ENCODE measurements at places on chromosomes 7 and 10.

DNA sequence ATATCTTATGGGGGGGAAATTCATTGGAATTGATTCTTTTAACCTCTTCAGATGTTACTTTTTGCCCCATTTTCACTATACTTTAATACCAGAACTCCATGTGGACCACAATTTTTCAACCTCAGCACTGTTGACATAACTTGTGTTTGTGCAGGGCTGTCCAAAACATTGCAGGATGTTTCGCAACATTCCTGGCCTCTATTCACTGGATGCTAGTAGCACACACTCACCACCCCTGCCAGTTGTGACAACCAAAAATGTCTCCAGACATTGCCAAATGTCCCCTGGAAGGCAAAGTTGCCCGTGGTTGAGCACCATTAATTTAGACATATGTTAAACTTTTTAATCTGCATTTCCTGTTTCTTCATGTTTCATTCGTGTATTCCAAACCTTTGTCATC, 234.7 kb downstream of the GFRA1 start:
- no peak for DNase-seq

DNA sequence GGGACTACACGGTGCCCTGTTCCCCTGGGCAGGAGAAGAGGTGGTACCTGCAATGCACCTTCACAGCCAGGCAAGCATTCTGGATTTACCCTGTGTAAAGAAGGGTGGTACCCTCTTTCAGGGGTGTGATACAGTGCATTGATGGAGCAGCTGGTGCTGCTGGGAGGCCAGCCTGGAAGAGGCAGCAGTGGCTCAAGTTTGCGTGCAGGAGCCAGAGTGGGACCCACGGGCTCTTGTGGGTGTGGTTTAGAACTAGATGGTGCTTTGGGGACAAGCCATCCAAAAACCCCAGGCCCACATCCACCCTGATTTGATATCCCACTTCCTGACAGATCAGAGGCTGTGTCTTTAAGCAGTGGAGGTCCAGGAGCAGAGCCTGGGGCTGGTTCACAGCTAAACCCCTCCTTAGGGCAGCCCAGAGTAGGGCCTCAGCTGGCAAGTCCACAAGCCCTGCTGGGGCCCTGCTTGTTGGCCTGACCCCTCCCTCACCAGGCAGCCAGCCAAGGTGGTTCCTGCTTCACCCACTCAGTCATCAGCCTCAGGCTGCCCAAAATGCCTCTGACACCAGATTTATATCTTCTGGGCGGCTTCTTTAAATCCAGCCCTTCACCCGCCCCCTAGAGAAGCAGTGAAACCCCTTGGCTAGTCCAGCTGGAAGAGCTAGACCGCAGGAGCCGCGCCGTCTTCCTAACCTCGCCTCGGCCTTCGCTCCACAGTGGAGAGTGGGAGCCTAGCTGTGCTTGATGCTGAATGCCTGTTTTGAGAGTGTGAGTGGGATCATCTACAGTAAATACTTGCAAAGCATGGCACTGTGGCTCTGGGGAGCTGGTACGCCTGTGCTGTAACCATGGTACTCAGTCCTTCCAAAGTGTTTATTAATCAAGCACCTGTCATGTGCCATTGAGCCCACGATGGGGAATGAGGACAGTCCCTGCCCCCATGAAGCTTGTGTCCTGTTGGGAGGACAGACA, 1.4 kb upstream of the ASIC3 start:
- DNase-seq: no peak

DNA sequence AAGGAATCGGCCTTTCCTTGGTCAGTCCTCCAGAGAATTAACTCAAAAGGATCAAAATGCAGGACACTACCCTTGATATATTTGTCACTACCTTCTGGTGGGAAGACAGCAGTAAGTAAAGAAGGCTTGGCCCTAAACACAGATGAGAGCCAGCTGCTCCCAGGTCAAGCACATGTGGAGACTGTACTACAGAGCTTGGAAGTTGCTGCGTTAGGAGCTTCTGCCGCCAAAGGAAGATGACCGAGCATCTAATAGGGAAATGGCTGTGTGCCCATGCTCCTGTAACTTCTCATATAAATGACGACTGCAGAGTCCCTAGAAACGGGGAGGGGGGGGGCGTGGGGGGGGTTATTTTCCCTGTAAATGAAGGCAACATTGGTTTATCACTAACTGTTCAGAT, 59.0 kb downstream of the PODXL start:
- DNase-seq: no peak

DNA sequence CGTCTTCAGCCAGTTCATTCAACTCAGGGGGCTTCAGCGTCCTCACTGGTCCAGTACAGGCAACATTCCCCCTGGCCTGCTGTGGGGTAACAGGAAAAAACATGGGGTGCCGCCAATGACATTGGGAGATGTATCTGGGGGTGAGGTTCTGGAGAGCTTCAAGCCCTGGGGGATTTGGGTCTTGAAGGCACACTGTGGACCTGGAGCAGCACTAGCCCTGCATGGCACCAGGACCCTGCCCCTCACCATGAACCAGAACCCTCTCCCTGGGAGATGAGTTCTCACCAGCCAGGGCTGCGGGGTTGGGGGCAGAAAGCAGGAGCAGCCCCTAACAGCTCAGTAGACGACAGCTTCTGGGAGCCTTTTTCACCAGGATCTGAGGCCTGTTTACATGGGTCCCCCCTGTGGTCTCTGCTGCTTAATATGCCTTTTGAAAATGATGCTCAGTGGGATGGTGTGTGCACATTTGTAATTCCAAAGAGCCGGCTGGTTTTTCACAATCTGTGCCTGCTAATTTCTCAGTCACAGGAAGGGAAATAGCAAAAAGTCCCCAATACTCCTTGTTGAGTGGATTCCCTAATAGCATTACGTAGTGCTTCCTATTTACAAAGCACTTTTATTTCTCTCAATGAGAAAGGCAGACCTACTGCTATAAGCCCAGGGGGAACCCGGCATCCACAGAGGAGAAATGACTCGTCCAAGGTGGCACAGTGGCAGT, 509.5 kb downstream of the RPS24 start:
- no peak for DNase-seq

- no peak for DNase-seq
Measured at GRCh38 chr7:151869968-151870918, 6.7 kb downstream of the PRKAG2 start.

DNA sequence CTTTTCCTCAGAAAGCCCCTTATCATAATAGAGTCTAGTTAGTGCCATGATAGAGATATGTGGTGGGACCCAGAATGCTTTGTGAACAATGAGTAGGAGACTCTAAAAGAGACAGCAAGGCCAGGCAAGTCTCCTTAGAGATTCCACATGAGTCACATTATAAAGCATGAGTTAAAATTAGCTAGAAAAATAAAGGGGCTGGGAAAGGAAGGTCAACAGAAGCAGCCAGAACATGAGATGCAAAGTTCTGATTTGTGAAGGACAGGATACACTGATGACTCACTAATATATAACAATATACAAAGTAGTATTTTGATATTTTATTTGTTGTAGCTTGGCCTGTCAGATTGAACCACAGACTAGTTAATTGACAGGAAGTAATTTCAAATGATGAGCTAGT, 25.3 kb upstream of the SNX13 start:
- no peak for DNase-seq

DNA sequence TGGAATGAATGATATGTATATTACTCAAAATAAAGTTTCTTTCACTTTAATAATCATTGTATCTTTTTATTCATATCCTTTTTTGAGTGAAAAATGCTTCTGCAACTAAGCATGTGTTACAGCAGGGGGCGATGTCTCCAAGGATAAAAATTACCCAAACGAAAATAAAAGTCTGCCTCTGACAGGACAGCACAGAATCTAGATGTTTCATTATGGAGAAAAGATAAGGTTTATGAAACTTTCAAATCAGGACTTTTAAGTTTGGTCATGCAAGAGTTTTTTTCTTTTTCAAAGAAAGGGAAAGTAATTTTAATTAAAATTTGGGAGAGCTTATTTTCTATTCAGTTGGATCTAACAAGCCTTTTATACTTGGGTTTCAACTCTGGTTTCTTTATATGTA, 48.4 kb downstream of the TES start:
- peak; percentile 28 for DNase-seq

DNA sequence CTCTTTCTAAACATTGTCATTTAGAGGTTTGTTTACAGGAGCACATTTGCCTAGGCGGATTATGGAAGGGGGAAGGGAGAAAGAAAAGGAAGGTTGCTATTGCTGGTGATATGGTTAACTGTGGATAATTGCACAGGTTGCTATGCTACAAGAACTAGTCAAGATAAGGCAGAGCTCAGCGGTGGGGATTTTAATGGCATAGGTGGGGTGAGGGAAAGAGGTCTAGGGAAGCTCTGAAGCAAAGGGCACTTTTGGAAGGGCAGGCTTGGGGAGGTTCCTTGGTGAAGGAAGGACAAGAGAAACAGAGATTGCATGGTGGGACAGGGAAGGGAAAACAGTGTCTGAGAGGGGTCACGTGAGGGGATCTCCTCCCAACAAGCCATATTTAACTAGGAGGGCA, 19.5 kb downstream of the HYAL4 start:
- no peak for DNase-seq

DNA sequence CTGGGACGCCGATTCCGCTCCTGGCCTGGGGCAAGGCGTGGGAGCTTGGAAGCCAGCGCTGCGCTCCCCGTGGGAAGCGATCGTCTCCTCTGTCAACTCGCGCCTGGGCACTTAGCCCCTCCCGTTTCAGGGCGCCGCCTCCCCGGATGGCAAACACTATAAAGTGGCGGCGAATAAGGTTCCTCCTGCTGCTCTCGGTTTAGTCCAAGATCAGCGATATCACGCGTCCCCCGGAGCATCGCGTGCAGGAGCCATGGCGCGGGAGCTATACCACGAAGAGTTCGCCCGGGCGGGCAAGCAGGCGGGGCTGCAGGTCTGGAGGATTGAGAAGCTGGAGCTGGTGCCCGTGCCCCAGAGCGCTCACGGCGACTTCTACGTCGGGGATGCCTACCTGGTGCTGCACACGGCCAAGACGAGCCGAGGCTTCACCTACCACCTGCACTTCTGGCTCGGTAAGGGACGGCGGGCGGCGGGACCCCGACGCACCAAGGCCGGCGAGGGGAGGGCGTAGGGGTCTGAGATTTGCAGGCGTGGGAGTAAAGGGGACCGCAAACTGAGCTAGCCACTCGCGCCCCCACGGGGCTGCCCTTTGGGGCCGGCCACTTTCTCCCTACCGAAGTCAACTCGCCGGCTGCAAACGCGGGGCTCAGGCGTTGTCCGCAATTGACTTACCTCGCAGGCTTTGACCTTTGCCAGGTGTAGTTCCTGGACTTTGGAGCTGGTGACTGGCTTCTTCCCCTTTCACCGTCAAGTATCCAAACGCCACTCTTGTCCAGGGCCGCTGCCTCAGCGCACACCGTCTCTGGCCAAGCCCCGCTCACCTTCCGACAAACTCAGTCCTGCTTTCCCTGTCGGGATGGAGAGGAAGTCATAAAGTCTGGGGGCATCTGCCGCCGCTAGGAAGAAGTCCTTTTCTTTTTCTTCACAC, at the start of gene SCIN:
Gene SCIN (plus strand): TSS at position 187 of the 928 bp plus-strand sequence. CDS start 67 bp downstream, at position 254.
- peak; percentile 89 for DNase-seq

- no peak for DNase-seq
Measured at GRCh38 chr7:141679014-141679413, 23.0 kb downstream of the DENND11 start.

- no peak for DNase-seq
Measured at GRCh38 chr7:96861-97260, 95.5 kb upstream of the FAM20C start.

- DNase-seq: no peak
Measured at GRCh38 chr10:905503-905902, 26.0 kb downstream of the LARP4B start.

GRCh38 chr10:104666106-104666505, 25.0 kb downstream of the SORCS3 start:
- DNase-seq: no peak

- no peak for DNase-seq
Measured at GRCh38 chr7:102942868-102943267, 30.1 kb downstream of the LRRC17 start.

- no peak for DNase-seq
Measured at GRCh38 chr10:132945894-132946255, 3.5 kb upstream of the CFAP46 start.

DNA sequence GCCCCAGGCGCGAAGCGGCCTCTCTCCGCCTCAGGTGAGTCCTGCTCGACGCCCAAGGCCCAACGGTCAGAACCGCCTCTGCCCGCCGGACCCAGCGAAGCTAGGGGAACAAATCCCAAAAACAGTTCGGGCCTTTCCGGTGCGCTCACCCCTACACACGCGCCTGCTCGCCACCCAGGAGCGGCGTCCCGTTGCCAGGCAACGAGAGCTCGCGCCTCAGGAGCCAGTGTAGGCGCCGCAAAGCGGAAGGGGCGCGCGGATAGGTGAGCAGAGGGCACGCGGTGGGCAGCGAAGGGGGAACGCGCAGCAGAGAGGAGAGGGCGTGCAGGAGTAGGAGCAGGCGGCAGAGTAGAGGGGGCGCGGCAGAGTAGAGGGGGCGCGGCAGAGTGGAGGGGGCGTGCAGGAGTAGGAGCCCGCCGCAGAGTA, at the start of the genes DYDC1 and DYDC2:
Gene DYDC1 (minus strand): TSS at position 193 of the 426 bp plus-strand sequence. CDS start 4,154 bp downstream, outside the sequence.
Gene DYDC2 (plus strand): TSS at position 219 of the 426 bp plus-strand sequence. CDS start 5,663 bp downstream, outside the sequence.
- DNase-seq: no peak

GRCh38 chr7:36190447-36191291, 37.6 kb downstream of the EEPD1 start:
- DNase-seq: no peak

GRCh38 chr10:95096143-95096542, 26.8 kb upstream of the CYP2C8 start:
- DNase-seq: no peak

DNA sequence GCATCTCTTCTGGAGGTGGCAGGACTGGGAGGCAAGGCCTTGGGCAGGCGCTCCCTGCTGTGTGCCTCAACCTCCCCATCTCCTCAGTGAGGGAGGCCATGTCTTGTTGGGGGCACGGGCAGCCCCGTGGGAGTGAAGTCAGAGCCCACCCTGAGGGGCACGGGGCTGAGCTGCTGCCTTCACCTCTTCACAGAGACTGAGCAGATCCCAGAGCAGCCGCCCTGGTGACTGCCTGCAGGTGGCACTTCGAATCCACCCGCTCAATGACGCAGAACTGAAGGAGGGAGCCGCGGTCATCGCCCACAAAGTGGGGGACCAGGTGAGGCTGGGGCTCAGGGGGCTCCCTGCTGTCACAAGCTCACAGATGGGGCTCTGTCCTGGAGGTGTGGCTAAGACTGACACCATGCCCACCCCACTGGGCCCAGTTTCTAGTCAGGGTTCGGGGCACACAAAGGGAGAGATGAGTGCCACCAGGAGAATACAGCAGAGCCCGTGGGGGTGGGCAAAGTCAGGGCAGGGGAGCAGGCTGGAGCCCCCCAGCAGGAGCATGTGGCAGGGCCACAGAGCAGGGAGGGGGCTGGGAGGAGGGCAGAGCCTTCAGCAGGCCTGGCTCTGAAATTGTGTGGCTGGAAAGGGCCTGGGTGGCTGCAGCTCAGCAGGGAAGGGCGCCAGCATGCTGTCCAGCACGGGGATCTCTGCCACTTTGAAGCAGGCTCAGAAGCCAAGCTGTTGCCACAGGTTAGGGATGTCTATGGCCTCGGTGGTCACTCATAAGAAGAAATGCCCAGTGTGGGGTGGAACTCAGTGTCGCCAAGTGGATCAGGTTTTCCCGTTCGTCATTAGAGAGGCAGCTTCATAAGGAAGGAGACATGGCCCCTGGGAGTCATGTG, 18.8 kb upstream of the CHST12 start:
- no peak for DNase-seq

- no peak for DNase-seq
Measured at GRCh38 chr7:21305455-21306235, 122.2 kb upstream of the SP4 start.

Measured in SHP77 (cell line).